ENCODE measurements at places on chromosomes 1 and 21.

GRCh38 chr21:16075649-16076282 is 346.0 kb downstream of the USP25 start:
- no peak for DNase-seq

GRCh38 chr1:219433001-219433400 is 179.9 kb downstream of the ZC3H11B start:
- no peak for DNase-seq

- DNase-seq = no peak
Observed at GRCh38 chr1:187773168-187773567, 944.4 kb downstream of the PLA2G4A start.

DNA sequence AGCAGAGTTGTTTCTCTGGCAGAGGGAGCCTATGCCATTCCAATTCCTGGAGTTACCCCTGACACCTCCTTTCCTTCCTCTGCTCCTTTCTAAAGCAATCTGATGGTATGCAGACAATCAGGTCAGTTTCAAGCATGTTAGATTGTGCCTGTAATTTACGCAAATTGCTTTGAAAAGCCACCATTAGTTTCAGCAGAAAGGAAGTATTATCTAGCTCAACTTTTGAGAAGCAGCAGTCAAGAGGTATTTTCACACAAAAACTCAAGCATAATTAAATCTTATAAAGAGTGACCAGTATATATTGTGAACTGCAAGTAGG is 2.2 kb downstream of the ERRFI1 start:
- DNase-seq = no peak

DNA sequence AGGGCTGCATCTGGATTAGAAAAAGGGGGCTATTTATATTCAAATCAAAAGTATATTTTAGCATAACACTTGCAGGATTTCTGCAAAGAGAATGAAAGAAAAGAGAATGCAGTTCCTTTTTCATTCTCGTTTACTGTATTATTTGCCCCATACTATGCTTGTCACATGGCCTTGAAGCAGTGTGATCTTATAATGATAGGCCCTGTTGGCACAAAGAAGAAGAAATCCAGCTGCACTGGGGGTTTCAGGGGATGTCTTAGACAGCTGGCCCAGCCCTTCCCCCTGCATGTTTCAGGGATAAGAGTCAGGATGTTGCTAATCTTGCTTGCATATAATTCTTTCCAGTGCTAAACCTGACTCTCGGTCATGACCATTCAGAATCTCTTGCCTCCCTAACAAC is 369.5 kb downstream of the SEC16B start:
- no peak for DNase-seq

DNA sequence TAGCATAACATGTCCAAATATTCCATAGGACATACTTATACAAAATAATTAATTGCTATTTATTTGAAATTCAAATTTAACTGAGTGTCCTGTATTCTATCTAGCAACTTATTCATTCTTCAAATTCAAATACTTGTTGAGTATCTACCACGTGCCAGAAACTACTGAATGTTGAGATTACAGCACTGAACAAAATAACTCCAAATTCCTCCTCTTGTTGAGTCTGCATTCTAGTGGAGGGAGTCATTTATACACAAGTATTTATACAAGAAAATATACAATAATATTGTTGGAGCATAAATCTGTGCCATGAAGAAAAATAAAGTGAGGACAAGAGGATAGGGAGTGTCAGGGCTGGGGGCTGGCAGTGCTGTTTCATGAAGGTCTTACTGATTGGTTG is 43.7 kb upstream of the CDC42BPA start:
- DNase-seq = no peak

DNA sequence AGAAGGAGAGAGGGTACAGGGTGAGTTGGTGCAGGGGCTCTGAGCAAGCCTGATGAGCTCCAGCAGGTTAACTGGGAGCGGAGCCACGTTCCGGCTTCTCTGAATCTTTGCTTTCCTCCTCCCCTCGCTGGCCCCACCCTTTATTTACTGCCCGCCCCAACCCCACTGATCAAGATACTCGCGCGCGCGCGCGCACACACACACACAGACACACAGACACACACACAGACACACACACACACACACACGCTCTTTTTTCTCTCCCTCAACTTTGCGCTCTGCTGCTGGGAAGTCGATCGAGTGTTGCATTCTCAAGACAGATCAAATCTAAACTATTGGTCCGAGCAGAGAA is at the start of gene GRIK1:
TSS of gene GRIK1 (minus strand) at position 73 of the 352 bp plus-strand sequence.
- DNase-seq = peak; percentile 54

DNA sequence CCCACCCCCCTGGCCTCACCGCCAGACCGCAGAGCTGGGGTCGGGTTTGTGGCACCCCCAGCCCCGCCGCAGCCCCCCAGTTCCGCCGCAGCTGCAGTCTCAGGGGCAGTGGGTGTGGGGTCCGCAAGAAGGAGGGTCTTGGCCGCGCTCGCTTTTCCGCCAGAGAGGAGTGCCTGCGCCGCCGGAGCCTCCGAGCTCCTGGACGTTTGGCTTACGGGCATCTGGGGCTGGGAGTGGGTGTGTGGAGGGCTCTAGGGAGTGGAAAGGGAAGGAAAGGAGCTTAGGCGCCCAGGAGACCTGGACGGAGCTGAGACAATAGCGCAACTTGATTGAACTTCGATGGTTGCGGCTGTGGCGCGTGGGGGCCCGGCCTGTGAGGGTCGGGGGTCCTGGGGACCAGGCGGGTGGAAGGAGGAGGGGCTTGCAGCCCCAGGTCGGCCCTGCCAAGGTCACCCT is 88.8 kb upstream of the IPO9 start:
- no peak for DNase-seq

GRCh38 chr1:3534803-3535637 is 76.3 kb downstream of the MEGF6 start:
- DNase-seq = no peak

DNA sequence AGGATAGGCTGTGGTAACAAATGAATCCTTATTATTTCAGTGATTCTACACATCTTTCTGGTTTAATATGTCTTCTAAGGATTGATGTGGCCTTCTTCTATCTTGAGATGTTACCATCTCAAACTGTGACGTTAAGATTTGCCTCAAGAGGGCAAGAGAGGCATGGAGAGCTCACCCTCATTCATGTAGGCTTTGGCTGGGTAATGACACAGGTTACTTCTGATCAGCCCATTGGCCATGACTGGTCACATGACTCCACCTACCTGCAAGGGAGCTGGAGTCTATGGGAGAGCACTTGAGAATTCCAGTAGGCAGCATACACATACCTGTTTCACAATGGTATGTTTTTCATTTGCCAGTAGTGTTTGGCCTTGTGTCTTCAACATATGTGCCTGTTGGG is 30.0 kb downstream of the CACHD1 start:
- no peak for DNase-seq

DNA sequence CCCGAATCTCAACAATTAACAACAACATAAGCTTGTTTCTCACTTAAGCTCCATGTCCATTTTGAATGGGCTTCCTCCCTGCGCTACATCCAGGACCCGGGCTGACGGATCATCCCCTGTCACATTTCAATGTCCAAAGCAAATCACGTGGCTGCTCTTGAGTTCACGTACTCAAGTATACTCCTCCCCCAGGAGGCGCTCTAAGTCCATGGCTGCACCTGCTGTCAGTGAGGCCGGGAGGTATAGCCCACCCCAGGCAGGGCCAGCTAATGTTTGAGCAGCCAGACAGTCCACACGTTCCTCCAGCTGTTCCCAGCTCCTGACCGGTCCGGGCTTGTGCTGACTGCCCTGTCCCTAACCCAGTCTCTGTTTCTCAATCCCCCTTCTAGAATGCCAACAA is 220.8 kb downstream of the SLC35F3 start:
- DNase-seq = peak; percentile 70

- DNase-seq = peak; percentile 25
Observed at GRCh38 chr1:12549460-12550349, 68.3 kb downstream of the DHRS3 start.

DNA sequence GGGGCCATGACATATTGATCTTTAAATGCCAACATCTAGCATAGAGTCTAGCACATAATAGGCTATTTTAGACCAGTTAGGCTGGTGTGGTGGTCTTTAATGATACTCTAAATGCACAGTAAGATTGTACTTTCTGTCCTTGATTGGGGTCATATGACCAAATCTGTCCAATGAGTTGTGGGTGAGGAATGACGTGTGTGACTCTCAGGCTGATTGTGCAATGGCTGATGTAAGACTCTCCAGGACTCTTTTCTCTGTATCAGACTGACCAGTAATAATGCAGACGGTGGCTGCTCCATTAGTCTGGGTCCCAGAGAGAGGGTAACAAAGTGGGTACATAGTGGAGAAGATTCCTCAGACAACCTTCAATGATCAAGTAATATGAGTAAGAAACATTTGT is 541.6 kb upstream of the CAMK1G start:
- DNase-seq = no peak

GRCh38 chr1:119448127-119448511 is 33.2 kb downstream of the HSD3B2 start:
- DNase-seq = no peak

DNA sequence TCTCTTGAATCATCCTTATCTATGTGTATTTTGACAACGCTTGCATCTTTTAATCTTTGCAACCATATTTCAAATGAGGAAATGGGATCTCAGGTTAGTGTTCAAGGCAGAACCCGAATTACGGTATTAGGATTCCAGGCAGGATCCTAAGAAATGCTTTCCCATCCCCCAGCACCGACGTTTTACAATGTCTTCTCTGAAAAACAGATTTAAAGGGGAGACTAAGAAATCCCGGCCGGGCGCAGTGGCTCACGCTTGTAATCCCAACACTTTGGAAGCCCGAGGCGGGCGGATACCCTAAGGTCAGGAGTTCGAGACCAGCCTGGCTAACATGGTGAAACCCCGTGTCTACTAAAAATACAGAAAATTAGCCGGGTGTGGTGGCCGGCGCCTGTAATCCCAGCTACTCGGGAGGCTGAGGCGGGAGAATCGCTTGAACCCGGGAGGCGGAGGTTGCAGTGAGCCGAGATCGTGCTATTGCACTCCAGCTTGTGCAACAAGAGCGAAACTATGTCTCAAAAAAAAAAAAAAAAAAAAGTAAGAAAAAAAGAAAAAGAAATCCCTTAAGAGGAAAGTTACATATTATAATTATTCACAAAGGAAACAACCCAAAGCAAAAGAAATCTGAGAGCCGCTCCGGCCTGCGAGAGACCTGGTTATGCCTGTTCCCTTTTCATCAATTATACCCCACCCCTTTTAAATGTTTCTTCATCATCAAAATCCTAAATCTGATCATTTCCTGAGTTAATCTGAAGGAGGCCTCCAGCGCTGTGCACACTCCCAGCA is 801 bp upstream of the GORAB start:
- DNase-seq = no peak

- DNase-seq = no peak
Observed at GRCh38 chr1:167076136-167076710, 14.0 kb downstream of the GPA33 start.

- DNase-seq = no peak
Observed at GRCh38 chr1:174742805-174743653, 256.7 kb upstream of the CACYBP start.

GRCh38 chr1:102896286-102896685 is 212.0 kb downstream of the COL11A1 start:
- no peak for DNase-seq

DNA sequence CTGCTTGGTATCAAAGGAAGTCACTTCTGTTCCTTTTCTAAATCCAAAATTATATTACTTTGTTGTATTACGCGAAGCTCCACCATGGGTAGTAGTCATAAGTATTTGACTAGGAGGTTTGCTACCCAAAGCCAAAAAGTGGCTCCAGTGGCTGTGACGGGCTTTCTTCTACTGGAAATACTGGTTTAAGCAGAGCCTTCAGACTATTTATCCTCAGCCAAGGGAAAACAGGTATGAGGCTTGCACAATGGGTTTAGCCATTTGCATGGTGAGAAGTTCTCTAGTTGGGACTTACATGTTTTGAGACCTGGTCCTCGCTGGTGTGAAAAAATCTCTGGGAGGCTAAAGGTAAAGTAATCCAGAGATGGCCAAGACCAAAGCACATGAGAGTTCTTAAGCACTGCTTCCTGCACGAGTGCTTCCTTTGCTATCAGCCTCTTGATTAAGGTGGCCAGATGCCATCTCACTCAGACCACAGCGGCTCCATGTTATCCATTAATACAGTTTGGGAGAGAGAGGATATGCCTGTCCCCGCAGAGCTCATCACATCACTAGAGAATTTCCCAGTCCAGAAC is 121.2 kb downstream of the PIK3R3 start:
- no peak for DNase-seq

DNA sequence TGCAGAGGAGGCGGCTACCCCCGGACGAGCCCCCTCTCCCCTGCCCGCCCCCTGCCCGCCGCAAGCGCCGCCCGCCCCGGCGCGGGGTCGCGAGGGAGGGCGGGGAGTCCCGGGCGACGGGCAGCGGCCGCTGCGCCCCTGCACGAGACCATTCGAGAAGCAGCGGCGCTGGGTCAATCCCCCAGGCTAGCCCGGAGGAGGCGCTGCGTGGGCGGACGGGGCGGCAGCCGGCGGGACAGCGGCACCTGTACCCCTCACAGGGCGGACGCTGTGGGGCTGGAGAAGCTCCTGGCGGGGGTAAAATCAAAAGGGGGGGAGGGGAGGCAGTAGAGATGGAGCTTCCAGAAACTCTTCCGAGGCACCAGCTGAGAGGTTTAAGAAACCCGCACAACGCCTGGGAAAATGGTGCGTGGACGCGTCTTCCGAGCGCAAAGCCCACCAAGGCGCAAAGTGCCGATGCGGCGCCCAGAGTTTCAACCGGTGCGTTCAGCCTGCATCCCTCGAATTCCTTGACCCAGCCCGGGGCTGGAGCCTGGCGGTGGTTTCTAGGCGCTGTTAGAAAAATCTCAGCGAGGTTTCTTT is at the start of gene PLPPR5:
TSS of gene PLPPR5 (minus strand) at position 1 of the 582 bp plus-strand sequence. CDS start 190 bp downstream, outside the sequence.
- DNase-seq = no peak

DNA sequence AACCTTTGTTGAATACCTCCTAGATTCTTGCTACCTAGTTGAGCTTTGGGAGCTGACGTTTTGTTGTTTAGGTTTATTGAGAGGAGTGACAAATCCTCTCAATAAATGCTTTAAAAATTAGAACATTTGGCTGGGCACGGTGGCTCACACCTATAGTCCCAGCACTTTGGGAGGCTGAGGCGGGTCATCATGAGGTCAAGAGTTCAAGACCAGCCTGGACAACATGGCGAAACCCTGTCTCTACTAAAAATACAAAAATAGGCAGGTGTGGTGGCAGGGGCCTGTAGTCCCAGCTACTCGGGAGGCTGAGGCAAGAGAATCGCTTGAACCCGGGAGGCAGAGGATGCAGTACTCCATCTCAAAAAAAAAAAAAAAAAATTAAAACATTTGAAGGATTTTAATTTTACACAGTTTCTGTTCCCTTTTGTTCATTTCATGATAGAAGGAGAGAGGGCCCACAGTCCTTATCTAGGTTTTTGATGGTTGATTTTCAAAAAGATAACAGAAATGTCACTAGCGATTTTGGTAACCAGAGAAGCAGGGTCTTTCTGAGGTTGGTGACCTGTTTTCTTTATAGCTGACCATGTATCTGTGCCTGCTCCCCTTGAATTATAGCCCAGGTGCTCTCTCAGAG is 44.2 kb upstream of the PIGV start:
- DNase-seq = no peak

- DNase-seq = no peak
Observed at GRCh38 chr1:232508130-232508701, 121.7 kb downstream of the SIPA1L2 start.

GRCh38 chr1:205940710-205941109 is 2.5 kb downstream of the SLC26A9 start:
- DNase-seq = no peak
